HL-60 (cell line): ENCODE measurements at places on chromosomes 7 and 10.

DNA sequence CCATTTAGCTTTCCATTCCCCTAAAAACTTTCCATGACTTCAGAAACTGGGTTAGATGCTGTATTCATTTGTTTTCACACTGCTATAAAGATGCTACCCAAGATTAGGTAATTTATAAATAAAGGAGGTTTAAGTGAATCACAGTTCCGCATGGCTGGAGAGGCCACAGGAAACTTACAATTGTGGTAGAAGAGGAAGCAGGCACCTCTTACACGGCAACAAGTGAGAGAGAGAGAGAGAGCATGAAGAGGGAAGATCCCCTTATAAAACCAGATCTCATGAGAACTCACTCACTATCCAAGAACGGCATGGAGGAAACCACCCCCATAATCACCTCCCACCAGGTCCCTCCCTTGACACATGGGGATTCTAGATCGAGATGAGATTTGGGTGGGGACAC, 336.8 kb downstream of the TFEC start:
- DNase-seq, result no peak

DNA sequence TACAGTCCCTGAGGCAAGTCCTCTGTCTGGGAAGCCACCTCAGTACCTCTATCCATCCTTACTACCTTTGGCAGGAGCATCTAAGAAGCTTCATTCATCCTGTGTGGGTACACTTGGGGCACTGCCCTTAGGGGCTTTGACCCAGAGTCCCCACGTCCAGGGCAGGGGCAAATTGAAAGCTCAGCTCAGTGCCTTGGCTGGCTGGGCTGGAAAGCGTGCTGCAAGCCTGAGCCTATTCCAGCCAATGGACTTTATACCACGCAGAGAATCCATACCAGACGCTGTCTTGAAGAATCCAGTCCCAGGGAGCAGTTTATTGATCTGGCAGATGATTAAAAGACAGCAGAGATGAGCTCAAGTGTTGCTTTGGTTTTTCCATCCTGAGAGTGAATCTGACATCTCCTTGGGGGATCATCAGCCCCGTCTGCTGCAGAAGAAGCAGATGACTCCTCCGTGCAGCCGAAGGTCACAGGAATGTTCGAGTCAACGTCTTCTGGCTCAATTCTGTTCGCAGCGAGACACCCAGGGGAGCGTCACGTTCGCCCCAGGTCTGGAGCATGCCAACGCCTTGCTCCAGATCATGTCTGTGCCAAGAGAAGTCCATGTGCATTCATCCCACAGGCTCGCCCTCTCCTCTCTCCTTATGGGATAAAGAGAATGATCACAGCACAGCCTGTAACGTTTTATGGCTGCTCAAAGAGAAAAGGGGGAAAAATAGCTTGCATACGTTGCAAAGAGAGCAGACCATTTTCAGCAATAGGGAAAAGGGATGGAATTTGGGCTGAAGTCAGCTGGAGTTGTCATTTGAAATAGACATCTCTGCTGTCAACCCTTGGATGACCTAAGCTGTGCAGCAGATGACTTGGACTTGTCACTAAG, 35.8 kb upstream of the LYZL1 start:
- DNase-seq, result no peak

DNA sequence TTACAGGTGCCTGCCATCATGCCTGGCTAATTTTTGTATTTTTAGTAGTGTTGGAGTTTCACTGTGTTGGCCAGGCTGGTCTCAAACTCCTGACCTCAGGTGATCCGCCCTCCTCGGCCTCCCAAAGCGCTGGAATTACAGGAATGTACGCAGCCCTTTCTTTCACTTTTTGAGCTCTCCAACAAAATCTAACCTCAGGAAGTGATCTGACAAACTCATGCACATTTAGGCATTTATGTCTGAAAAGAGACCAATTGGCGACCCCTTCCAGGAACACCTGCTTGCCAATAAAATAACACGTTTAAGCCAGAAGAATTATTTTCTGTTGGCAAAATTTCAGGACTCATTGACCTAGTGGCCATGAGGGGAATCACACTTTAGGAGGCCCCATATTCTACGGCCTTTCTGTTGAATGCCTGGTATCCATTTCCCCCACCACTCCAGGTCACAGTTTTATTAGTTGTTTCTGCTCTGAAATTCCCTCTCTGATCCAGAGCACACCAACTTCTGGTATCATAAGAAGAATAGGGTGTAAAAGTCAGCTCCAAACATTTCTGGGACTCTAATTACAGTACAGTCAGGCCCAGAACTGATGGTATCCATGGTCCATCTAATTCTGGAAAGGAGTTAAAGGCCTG, 65.8 kb upstream of the FRMD4A start:
- DNase-seq, result no peak

- no peak for DNase-seq
Observed at GRCh38 chr7:135743907-135744731, 4.5 kb downstream of the FAM180A start.

GRCh38 chr7:132446260-132446659, 130.0 kb downstream of the PLXNA4 start:
- no peak for DNase-seq

DNA sequence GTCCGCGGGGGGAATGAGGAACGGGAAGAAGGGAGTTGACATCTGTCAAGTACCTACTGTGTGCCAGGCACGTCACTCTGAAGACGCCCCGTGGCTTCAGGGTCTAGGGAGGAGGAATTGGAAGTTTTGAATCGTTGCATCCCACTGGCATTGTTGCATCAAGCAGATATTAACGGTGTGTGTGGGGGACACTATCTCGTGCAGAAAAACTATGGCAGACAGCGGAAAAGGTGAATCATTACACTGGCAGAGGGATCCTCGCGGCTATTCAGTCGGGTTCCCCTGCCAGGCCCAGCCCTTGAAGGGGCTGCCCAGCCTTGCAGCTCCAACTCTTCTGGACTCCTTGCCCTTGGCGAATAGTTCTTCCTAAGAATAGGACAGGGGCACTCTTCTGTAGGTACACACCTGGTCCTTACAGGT, 1.0 kb upstream of the KIAA1549 start:
- no peak for DNase-seq

DNA sequence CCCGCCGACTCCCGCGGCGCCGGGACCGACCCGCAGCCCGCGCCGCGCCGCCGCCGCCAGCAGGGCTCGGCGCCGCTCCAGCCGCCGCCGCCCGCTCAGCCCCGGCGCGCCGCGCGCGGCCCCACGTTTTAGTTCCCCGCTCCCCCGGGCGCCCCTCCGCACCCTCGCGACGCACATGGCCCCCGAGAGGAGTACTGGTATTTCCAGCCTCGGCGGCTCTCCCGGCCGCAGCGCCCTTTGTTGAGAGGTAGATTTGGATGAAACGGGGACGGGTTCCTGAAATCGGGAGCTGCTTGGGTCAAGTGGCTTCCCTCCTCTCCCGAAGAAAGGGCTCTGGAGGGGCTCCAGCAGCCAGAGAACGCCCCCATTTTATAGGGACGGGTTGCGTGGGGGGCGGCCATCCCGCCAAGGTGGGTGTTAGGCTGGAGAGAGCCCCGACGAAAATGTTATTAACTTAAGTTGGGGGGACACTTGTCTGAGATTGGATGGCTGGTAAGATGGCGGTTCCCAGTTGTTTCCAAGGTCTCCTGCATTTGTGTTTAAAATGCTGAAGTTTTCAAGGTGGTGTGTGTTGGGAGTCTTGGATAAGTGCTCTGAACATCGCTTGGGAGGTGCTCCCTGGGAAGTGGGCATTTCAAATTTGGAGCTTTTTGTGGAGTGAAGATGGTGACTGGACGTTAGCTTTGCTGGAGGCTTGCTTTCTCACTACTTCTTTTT, 1.2 kb downstream of the BMI1 start:
- DNase-seq, result no peak

DNA sequence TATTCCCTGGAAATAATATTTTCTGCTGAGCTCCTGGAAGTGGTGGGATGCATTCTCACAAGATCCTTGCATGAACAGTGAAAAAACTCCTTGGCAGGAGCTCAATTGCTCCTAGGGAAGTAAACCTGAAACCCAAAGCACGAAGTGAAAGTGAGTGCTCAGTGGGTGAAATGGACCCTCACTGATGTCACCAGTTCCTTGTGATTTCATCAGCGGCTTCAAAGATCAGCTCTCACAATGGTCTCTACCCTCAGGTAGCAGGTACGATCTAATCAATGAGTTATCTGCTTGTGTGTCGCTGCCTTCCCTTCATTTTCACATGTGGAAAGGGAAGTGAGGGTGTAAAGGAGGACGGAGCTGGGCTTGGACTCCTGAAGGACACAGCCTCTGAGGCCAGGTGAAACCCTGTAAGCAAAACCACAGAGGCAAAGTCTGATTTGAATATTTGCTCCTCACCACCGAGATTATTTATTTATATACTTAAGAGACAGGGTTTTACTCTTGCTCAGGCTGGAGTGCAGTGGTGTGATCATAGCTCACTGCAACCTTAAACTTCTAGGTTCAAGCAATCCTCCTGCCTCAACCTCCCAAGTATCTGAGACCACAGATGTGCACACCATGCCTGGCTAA, 255.4 kb upstream of the LYZL1 start:
- no peak for DNase-seq

DNA sequence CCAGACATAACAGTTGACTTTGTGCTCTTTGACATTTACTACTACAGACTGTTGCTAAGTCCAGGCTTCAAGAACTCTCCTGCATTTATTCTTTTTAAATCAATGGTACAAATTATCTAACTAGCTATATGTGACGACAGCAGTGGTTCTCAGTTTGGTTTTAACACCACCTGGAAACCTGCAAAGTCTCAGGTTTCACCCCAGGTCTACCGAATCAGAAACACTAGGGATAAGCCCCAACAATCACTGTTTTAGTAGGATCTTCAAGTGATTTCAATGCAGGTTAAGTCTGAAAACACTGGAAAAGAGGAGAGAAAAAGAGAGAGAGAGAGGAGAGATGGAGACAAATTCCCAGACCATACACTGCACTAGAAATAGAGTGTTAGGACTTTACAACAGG, 519.0 kb downstream of the PCDH15 start:
- DNase-seq, result no peak

- no peak for DNase-seq
Observed at GRCh38 chr7:79988653-79989052, 146.0 kb upstream of the GNAI1 start.
